SW 1271 (cell line): ENCODE measurements at places on chromosomes 3 and 15.
A peak's percentile ranks its signal among the peaks of the same experiment; 100 is the strongest.

- no peak for DNase-seq
Measured at GRCh38 chr15:23503980-23504379, 56.9 kb upstream of the GOLGA6L2 start.

DNA sequence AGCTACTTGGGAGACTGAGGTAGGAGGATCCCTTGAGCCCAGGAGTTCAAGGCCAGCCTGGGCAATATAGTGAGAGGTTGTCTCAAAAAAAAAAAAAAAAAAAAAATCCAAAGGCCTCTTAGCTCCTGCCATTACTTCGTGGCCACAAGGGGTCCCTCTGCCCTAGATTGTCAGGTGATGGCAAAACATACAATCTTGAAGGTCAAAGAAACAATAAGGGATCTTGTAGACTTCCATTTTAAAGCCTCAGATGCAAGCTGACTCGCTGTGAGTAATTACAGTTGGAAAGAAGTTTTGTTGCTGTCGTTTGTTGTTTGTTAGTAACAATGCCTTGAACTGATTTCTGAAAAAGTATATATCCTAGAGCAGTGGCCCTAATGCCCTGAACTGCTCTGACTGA, 55.9 kb upstream of the PLCL2 start:
- DNase-seq = peak; percentile 52

DNA sequence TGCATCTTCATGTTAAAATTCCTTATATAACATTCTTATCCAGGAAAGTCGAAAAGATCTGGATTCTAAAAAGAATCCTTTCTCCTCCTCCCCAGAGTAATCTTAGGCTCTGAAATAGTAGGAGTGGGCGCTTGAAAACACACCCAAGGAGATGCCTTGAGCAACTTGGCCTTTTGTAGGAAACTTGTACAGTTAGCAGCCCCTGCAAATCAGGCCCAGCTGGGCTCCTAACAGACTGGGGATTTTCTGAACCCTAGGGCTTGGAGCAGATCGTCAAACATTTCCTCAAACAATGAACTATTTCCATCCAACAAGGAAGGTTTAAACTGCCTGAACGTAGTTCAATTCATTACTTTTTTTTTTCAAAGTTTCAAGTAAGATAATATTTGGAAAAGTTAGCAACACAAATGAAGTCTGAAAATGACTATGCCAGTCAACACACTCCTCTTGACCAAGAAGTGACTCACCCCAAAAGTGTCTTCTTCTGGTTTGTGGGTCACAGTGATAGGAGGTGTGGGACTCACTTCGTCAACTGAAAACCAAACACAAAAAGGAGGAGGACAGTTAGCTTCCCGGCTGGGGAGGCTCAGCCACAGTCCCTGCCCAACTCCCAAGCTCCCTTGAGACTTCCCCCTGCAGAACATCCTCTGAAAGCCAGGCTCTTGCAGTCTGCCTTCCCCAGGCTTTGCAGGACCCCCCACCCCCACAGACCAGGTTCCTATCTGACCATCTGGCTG, 129.7 kb downstream of the NTRK3 start:
- DNase-seq = no peak

DNA sequence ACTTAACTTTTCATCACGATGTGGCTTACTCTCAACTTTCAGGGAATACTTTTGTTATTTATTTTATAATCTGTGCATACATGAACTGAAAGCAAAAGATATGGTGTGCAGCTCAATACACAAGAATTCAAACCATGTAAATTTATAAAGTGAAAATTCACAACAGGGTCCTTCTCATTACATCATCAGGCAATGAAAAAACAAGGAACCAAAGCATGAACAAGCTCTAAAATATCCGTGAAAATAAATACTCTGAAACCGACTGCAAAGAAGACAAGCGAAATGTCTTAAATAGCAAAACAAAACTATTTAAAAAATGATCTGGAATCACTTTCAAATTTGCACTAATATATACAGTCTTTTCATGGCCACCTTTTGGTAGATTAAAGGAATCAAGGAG, 28.9 kb downstream of the GNB5 start:
- DNase-seq = no peak

DNA sequence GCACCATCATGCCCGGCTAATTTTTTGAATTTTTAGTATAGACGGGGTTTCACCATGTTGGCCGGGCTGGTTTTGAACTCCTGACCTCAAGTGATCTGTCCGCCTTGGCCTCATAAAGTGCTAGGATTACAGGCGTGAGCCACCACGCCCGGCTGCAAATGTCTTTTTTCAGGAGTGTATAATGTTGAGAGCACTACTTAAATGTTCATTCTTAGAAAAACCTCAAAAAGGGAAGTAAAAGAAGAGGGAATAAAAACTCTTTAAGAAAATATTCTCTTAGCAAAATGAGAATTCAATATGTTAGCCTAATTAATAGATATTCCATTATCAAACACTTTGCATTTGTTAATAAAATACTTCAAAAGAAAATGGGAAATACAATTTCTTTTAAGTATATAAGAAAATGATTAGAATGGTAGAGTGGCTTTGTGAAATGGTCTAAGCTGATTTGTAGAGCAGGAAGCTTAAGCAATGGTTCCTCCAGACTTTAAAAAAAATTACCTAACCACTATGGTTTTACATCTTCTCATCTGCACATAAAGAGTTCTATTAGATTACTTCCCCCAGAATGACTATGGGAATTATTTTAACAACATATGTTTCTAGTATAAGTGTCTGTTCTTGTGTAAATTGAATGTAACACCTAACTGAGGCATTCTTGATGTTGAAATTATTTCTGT, 226.7 kb upstream of the ALCAM start:
- DNase-seq = no peak

DNA sequence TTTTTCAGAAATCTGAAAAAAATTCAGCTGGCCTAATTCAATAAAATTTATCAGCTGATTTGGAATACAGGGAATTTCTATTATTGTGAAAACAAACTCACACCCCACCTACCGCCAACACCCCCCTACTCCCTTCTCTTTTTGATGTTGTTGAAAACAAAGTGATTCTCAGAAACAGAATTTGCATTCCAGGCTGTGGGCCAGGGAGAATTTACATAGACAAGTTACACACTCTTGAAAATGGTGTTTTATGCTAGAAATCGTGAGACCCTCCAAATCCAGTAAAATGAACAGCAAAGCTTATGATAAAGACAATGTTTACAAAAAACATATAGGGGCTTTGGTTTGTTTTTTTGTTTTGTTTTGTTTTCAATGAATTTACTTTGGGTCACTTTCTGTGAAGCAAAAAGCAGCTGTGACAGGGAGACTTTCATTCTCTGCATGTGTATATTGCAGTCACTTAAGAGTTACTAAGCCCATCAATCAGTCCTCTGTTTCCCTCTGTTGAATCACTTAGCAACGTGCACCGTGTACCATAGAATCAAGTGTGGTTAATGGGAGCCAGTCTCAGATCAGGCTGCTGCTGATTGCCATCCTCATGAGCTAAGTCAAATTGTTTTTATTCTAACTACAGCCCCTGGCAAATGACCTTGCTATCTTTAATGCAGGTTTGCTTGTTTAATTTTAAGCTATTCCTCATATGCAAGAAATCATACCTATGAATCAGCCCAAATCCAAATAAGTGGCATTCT, 159.8 kb downstream of the ALCAM start:
- no peak for DNase-seq

GRCh38 chr3:185984203-185984602, 46.4 kb upstream of the TRA2B start:
- no peak for DNase-seq

- no peak for DNase-seq
Measured at GRCh38 chr3:62312201-62312600, 61.1 kb downstream of the FEZF2 start.

DNA sequence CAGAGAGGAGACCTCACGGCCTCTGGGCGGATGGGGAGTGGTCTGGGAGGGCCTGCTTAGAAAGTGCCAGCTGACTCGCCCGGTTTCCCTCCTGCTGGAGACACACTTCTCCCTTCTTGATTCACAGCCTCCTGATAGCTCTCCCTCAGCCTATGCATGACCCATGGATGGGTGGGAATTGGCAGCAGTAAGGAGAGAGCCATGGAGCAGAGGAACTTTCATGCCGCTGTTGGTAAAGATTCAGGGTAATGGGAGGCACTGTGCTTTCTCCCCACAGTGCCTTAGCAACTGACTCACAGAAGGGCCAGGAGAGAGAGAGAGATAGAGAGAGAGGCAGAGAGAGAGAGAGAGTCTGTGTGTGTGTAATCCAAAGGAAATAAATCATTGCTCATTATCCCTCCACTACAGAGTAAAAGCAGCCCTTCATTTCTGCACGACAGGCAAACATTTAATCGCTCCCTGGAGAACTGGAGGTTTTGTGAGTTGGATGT, 82.8 kb downstream of the SEMA5B start:
- DNase-seq = no peak

- DNase-seq = no peak
Measured at GRCh38 chr3:62558549-62559112, 185.3 kb upstream of the FEZF2 start.

- DNase-seq = no peak
Measured at GRCh38 chr3:137852391-137852830, 88.3 kb downstream of the SOX14 start.

- DNase-seq = no peak
Measured at GRCh38 chr3:27715454-27715806, 6.7 kb downstream of the EOMES start.

DNA sequence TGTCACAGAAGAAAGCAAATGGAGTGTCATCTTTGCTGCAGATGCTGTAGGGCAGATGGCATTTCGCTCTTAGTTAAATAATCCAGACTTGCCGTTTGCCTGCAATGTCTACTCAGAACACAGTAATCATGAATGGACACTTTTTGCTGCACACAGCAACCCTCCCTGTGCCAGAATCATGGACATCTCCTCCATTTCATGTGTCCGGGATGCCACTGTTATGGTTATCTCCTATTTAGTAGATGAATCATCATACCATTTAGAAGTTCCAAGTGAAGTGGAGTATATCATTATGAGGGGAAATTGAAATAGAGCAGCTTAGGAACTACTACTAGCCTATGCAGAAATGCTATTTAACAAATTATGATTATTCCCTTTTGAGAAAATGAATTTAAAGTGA, 118.5 kb downstream of the DUT start:
- DNase-seq = no peak

GRCh38 chr15:33888176-33888575, 80.1 kb upstream of the CHRM5 start:
- no peak for DNase-seq

GRCh38 chr3:52237006-52237656, 1.8 kb downstream of the TWF2 start:
- no peak for DNase-seq

DNA sequence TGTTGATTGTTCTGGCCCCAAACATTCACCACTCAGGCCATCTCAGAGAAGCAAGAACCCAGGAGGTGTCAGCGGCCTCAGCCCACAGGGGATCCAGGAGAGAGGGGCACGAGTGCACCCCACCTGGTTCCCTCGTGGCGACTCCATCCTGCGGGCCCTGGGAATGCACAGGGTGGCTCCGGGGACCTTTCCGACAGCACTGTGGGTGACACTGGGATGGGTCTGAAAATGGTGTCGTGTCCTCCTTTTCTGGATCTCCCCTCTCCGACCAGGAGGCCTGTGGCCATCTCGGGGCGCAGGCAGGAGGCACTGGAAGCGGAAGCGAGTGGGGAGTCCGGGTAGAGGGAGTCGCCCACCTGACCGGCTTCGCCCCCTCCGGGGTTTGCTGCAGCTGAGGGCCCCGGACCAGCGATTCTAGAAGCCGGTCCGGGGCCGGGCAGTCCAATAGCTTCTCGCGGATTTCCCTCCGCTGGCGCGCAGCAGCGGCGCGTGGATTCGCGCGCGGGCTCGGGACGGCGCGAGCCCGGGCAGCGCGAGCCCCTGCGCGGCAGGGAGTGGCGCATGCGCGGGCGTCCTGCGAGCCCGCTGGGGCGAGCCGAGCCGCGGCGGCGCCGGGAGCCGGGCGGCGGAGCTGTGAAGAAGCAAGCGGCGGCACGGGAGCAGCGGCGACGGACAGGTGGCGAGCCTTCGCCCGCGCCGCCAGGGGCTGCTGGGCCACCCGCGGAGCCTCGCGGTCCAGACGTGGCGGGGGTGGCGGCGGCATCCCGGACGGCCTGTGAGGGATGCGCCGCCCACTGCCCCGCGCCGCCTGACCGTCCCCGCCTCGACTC, at the start of gene DOCK3:
Gene DOCK3 (plus strand): TSS at position 579 of the 830 bp plus-strand sequence. CDS start 337 bp downstream, outside the sequence.
- DNase-seq = no peak

DNA sequence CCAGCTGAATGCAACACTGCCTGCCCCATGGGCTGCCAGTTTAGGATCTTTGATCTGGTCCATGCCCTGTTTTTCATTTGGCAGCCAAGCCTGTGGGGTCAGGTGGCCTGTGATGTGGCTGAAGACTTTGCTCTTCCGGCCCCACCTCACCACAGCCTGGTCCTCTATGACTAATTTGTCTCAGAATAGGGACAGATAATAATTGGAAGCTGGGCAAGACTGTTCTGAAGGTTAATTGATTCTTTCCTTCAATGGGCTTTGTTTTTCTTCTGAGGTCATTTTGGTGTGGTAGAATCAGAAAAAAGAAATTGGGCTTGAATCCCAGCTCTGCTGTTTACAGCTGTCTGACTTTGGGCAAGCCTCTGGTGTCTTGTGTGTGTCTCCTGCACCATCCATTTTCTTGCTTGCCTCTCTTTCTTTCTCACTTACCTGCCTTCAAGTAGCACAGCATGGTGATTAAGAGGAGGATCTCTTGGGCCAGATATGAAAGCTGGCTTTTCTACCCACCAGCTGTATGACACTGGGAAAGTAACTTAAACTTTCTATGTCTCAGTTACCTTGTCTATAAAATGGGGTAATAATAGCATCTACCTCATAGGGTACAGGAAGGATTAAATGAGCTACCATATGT, 24.2 kb downstream of the ABHD2 start:
- DNase-seq = no peak

DNA sequence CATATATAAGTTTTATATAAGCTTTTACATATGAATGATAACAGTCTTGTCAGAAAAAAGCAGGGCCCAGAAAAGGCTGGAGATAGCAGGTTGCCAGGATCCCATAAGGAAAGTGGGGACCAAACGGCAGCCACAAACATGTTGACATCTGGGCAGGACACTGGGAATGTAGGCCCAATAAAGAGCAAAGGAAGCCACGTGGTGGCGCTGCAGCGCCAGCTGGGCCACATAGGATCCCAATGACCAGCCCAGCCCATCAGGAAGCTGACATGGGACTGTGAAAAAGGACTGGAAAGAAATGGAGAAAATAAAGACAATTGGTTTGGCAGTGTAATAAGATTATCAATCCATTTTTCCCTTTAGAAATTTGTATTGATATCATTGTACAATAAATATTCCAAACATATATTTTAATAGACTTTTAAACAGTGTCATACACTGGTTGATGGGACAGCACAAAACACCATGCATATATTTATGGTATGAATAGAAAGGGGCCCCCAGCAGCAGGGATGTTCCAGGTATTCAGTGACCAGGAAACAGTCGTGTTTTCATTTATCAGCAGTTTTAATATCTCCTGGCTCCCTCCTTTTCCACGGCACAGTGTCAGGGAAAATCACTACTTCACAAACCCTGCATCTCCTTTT, 89.0 kb upstream of the STRIT1 start:
- no peak for DNase-seq
